ENCODE measurements at places on chromosomes 3 and 15. TPM values are rescaled to one million over a fixed set of nuclear protein-coding genes. Genes with fewer than 3 reads are reported as not detected.

- no peaks in the 10 kb centered on the region for H3K27me3 ChIP-seq
- H3K4me1 ChIP-seq = peaks cover 34% of the 10 kb centered on the region
- no peak for DNase-seq
- H3K4me3 ChIP-seq = no peak overlapping the region
Measured at GRCh38 chr15:35697549-35698299, 151.8 kb upstream of the DPH6 start.

- no peaks in the 10 kb centered on the region for H3K4me1 ChIP-seq
- no peak overlapping the region for H3K27ac ChIP-seq
- no peaks in the 10 kb centered on the region for H3K36me3 ChIP-seq
- no peaks in the 10 kb centered on the region for H3K27me3 ChIP-seq
Measured at GRCh38 chr3:160893207-160893606, 137.2 kb downstream of the PPM1L start.

- peaks cover 72% of the 10 kb centered on the region for H3K36me3 ChIP-seq
- H3K27ac ChIP-seq = no peak overlapping the region
- H3K27me3 ChIP-seq = no peaks in the 10 kb centered on the region
- no peak overlapping the region for H3K4me3 ChIP-seq
Measured at GRCh38 chr3:141379250-141379966, 11.1 kb downstream of the ZBTB38 start.

DNA sequence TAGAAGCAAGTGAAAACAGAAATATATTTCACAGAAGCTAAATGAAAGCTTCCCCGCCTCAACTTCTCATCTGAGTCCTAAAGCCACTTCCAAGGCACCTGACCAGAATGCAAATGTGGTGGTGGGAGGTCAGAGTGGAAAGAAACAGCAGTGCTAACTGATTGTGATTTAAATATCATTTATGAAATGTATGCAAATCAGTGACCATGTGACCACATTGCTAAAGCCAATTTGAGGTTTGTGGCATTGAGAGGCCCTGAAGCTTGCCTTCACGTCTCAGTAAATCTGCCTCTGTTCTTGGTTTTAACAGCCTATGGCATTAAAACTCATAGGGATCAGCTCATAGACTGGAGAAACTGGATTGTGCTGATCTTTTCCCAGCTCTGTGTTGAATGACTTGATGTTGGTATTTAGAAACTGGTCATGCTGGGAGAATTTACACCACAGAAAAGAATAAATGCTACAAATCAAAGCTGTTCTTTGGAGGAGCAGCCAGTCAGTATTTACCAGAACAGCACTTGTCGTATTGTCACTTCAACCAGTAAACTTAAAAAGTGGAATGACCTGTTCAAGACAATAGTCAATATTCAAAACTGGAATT, 481.4 kb upstream of the ALCAM start:
- H3K4me1 ChIP-seq = peaks cover 25% of the 10 kb centered on the region
- no peak for DNase-seq
- H3K27me3 ChIP-seq = no peaks in the 10 kb centered on the region
- H3K36me3 ChIP-seq = no peaks in the 10 kb centered on the region

DNA sequence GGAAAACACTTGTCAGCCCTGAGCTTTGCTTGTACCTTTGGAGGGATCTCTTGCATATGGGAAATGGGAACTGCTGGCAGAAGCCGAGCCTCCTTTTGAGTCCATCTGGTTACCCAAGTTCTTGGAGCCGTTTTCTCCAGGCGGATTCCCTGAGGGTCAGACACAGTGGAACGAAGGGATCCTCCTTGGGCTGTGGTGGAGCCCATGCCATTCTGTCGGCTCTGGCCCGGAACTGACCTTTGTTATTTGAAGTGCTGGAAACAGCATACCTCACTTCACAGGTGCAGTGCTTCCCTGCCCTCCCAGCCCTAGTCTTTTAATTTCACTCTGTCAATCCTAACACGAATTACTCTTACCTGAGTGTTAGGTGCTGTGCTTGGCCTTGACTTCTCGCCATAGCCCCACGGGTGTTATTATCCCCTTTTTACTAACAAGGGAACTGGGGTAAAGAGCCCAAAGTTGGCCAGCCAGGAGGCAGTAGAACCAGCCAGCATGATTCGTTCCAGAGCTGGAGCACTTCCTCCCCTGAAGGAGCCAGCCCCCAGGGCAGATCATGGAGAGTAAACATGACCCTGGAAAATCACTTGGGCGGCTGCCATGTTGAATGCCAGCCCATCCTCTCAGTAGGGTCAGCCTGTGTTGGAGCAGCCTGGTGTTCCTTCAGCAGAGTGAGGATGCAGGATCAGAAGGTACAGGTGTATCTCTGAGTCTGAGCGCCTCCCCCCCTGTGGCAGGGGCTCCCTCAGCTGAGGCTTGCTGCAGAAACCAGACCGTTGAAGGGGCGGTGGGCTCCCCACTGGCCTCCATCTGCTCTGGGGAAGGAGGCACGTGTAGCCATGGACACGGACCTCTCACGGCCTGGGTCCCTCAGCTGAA, 143.2 kb downstream of the DNAJB8 start:
- peak; percentile 58 for DNase-seq
- no peak overlapping the region for H3K4me3 ChIP-seq

GRCh38 chr15:58212909-58213526, 74.8 kb downstream of the AQP9 start:
- H3K4me1 ChIP-seq = peaks cover 30% of the 10 kb centered on the region
- no peak overlapping the region for H3K4me3 ChIP-seq
- H3K27ac ChIP-seq = no peak overlapping the region
- H3K27me3 ChIP-seq = no peaks in the 10 kb centered on the region
- DNase-seq = peak; percentile 44

Gene TRH
- under 0.01 TPM for total RNA-seq

DNA sequence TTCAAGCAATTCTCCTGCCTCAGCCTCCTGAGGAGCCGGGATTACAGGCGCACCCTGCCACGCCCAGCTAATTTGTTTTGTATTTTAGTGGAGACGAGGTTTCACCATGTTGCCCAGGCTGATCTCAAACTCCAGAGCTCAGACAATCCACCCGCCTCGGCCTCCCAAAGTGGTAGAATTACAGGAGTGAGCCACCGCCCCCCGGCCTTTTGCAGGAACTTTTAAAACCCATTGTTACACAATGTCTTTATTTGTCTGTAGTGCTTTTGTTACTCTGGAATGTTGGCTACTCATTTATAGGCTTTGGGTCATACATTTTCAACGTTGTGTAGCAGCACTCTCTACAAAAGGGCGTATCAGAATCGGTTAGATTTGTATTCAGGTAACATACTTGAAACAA, 499.1 kb downstream of the ROBO2 start:
- no peak overlapping the region for H3K27ac ChIP-seq
- no peaks in the 10 kb centered on the region for H3K4me1 ChIP-seq

DNA sequence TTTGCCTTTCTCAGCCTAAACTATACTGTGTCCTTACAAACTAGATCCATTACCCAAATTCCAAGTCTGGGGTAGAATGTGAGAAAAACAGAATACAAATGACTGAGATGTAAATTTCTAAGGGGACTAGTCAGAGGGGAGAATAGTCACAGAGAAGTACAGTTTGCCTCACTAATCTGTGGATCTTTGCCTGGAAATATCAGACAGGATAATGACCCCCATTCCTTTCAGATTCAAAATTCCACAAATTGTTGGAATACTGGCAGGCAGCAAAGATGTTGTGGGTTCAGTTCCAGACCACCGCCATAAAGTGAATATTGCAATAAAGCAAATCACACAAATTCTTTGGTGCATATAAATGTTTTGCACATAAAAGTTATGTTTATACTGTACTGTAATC, 762.8 kb upstream of the NR2F2 start:
- no peaks in the 10 kb centered on the region for H3K36me3 ChIP-seq
- no peak overlapping the region for H3K4me3 ChIP-seq
- H3K27ac ChIP-seq = no peak overlapping the region
- no peak for DNase-seq

GRCh38 chr3:43838877-43839276, 148.1 kb downstream of the ABHD5 start:
- no peaks in the 10 kb centered on the region for H3K36me3 ChIP-seq
- H3K27me3 ChIP-seq = no peaks in the 10 kb centered on the region
- no peak for DNase-seq
- no peak overlapping the region for H3K4me3 ChIP-seq

GRCh38 chr15:40279437-40280141, 3.3 kb downstream of the ANKRD63 start:
- H3K27ac ChIP-seq = no peak overlapping the region
- H3K27me3 ChIP-seq = peaks cover 56% of the 10 kb centered on the region
- H3K4me1 ChIP-seq = no peaks in the 10 kb centered on the region
- H3K4me3 ChIP-seq = no peak overlapping the region

Gene ACKR4
- not detected for total RNA-seq

Gene CD96
- total RNA-seq = under 0.01 TPM

Measured in osteoblast (primary cell).